Effector CD4-positive, alpha-beta T cell (primary cell): ENCODE measurements at places on chromosomes 13 and 19.

- no peak for DNase-seq
Observed at GRCh38 chr19:17302391-17303166, 646 bp downstream of the ABHD8 start.

GRCh38 chr19:40598121-40598917 lies 2.9 kb upstream of the LTBP4 start:
- DNase-seq: peak; percentile 78

- DNase-seq: no peak
Observed at GRCh38 chr13:114066956-114067355, 65.5 kb downstream of the RASA3 start.

GRCh38 chr19:28985201-28985600 lies 227.8 kb downstream of the UQCRFS1 start:
- no peak for DNase-seq

- no peak for DNase-seq
Observed at GRCh38 chr13:29522044-29522685, 73.3 kb downstream of the SLC7A1 start.

GRCh38 chr13:95123726-95124125 lies 177.5 kb downstream of the ABCC4 start:
- no peak for DNase-seq

DNA sequence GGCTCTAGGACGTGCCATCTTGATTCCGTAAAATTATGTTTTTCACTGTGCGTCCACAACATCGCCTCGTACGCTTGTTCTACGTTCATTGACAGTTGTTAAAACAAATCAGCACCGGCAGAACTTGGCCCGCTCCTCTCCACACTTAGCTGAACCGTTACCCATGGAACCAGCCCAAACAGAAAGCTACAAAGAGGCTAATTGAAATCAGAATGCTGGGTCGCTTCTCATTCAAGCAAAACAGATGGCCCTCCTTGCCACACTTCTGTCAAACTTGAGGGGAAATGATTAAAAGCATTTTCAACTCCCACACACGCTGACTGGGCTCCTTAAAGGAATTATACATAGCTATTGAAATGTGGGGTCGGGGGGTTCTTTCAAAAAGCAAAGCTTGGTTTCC lies 71.6 kb downstream of the TM9SF2 start:
- DNase-seq: no peak

DNA sequence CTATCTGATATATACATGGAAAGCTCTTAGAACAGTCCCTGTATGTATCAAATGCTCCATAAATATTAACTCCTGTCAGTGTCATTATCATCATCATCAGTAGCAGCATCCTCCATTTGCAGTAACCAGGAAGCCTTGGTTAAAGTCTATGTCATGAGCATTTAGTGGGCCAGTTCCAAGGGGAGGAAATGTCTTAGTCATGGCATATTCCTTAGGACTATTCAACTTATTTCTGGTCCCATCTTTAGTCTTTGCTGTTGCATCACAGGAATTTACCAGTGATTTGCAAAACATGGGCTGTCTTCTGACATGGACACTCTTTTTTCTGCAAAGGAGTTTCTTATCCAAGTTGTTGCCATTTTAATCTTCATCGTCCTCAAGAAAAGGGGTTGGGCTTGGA lies 98.4 kb downstream of the WDFY2 start:
- DNase-seq: no peak

DNA sequence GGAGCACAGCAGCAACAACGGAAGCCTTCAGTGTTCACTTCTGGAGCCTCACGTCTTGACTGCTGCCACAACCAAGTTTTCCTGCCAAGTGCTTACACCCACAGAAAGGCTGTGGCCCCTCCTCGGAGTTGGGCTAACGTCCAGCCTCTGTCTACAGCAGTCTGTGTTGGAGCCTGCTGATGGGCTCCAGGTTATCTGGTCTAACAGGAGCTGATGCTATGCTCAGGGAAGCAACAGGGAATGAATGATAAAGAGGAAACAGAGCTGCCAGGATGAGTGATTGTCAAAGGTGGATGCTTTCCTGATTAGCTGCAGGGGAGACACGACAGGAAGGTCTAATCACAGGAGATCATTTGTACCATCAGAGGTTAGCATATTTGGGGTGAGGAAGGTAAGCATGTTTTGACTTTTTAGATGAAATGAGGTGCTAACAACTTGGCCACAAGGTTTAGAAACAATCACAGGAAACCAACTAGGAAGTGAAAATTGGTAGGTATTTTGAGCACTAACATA lies 53.8 kb upstream of the RCBTB2 start:
- DNase-seq: no peak

- DNase-seq: peak; percentile 31
Observed at GRCh38 chr13:21673539-21673788, 2.6 kb downstream of the FGF9 start.

- no peak for DNase-seq
Observed at GRCh38 chr19:16435999-16436650, 35.6 kb downstream of the EPS15L1 start.

- peak; percentile 59 for DNase-seq
Observed at GRCh38 chr19:49017666-49018351, 918 bp upstream of the LHB start.

GRCh38 chr19:14063105-14063504 lies 1.2 kb upstream of the PALM3 start:
- DNase-seq: no peak

DNA sequence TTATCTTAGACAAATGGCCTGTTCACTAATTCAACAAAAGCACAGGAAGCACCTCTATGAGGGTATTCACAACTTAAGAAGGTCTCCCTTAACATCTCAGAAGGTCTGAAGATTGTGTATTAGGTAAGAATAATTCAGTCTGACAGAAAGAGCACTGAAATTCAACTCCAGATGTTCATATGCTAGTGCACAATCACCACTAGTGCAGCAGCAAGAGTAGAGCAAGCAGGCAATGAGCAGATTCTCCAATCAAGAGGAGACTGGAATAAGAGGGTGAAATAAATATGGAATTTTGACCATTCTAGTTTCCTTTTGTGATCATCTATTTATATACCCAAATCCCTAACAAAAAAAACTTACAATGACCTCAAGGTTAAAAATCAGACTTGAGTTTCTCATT lies 52.0 kb downstream of the MPHOSPH8 start:
- no peak for DNase-seq

GRCh38 chr13:92974905-92975429 lies 251.6 kb upstream of the GPC6 start:
- DNase-seq: no peak

DNA sequence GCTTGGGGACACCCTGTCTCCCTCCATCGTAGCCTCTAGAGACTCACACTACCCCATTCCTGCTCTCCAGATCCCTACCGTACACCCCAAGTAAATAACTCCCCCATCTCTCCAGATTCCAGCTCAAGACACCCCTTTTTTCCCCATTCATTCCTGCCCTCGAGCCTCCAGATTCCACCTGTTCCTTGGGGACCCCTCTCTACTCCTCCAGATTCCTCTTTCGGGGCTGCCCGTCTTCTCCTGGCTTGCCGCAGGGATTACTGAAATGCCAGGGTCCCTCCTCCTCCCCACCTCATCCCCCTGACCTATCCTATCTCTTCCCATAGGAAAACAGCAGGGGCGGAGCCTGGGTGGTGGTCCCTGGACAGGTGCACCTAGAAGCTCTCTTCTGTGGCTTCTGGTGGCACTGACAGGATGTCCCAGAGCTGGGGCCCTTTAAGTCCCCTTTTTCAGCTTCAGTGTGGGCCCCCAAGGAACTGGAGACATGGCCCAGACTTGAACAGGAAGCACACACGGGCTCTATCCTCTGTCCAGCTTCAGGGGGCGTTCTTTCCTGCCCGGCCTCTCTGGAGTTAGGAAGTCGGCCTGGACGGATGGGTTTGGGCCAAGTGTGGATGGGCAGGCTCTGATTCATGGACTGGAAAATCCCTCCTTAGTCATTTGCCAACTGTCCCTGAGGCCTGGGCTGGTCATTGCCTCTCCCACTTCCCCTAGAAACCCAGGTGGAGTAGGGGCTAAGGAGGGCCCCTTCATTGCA lies 1.2 kb downstream of the ZSWIM4 start:
- DNase-seq: no peak

DNA sequence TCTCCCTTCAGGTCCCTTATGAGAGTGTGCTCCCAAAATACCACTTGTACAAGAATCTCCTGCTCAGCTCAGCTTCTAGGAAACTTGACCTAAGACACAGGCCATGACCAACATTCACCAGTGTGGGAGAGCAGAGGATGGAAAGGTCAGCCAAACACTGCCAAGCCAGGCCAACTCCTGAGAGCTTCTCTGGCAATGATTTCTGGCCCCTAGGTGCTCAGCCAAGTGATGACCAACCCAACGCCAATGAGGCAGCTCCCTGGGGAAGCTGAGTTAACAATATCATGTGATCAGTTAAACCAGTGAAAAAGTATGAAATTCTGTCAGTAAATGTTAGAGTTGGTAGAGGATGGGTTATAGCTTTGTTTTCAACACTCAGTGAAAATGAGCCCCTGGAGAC lies 49.1 kb upstream of the FLT1 start:
- DNase-seq: no peak

- DNase-seq: no peak
Observed at GRCh38 chr19:43499042-43499441, 5.5 kb downstream of the PHLDB3 start.

DNA sequence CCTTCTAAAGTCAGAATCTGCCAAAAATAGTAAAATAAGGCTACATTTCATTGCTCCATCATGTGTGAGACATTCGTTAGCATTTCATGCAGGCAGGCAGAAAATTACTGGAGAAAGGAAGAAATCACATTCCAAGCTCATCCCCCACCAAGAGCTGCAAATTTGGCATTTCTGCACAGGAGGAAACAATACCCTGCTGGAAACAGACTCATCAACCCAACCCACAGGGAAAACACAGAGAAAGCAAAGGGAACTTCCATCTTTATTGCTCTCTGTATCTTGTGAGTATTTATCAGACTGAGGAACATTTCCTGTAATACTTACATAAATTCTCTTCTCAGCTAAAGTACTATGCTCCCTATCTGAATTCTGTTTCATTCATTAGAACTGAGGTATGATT lies 95.7 kb downstream of the KCTD12 start:
- no peak for DNase-seq

GRCh38 chr19:10316229-10317044 lies 622 bp upstream of the FDX2 start:
- DNase-seq: no peak

DNA sequence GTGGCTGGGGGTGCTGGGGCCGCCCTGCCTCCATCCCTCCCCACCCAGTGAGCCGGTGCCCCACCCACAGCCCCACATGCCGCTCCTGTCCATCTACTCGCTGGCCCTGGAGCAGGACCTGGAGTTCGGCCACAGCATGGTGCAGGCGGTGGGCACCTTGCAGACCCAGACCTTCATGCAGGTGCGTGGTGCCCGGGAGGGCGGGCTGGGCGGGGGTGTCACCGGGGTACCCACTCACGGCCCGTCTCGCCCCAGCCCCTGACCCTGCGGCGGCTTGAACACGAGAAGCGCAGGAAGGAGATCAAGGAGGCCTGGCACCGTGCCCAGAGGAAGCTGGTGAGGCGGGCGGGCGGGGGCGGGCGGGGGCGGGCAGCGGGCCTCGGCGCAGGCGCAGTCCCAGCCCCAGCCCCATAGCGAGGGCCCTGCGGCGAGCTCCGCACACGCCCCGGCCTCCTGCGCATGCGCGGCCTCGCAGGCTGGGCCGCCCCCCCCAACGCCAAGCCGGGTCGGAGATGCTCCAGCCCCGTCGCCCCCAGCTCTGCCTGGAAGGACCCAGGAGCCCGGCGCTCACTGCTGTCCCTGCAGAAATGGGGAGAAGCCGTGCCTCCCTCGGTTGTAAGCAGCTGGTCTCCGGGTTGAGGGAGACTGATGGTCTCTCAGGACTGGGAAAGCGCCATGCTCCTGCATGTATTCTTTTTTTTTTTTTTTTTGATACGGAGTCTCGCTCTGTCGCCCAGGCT lies 7.7 kb downstream of the ARHGAP45 start:
- peak; percentile 97 for DNase-seq

GRCh38 chr19:48484931-48485612 lies 15.9 kb downstream of the CYTH2 start:
- no peak for DNase-seq

- DNase-seq: no peak
Observed at GRCh38 chr13:29503041-29503837, 92.2 kb downstream of the SLC7A1 start.

DNA sequence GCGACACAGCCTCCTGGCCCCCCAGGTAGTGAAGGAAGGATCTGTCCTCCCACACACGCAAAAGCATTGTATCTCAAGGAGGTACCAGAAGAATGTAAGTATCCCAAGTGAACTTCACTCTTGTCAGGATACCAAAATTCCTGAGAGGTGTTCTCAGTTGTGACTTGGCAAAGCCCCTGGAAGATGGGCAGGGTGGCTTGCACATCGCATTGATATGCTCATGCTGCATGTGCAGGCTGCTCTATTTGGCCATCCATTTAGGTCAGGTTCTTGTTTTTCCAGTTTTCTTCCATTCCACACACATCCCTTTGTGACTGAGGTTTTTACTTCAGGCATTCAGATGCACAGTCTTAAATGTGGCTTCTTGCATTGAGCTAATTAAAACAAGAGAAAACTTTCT lies 382.8 kb downstream of the FOXO1 start:
- no peak for DNase-seq

DNA sequence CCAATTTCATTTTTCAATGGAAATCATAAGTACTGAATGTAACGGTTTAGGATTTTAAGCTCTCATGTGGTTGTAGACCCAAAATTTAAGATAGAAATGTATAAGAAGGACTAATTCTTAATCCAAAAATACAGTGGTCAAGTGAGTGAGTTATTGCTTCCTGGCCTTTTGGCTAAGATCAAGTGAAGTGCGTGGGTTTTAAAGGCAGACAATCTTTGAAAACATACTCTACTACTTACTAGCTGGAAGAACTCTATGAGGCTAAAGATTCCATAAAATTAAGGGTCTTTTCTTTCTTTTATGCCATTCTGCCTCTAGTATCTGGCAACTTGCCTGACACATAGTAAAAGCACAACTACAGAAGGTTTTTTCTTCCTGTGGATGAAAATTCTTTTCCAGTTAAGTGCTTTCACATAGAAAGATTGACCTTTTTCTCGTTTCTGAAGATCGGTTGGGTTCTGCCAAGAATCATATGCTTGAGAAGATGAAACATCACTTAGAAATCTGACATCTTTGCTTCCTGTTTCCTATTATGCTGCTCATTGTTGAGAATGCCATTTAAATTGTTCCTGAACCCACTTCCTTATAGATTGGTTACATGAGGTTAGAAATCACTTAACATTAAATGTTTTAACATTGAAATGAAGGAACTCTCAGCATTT lies 26.4 kb upstream of the SCEL start:
- no peak for DNase-seq
